ENCODE measurements at places on chromosomes 5 and 9. TPM values are rescaled to one million over a fixed set of nuclear protein-coding genes. Genes with fewer than 3 reads are reported as not detected.

The AOPEP gene
- 225 TPM for total RNA-seq

The NEUROG1 gene
- not detected for total RNA-seq

The TENT4A gene
- 19.4 TPM for total RNA-seq

The ZNF608 gene
- 0.35 TPM for total RNA-seq

The ARID3C gene
- total RNA-seq: not detected
